CD4-positive, alpha-beta T cell treated with Interleukin-21 for 1 hour (primary cell): ENCODE measurements at places on chromosomes 3 and 15.

DNA sequence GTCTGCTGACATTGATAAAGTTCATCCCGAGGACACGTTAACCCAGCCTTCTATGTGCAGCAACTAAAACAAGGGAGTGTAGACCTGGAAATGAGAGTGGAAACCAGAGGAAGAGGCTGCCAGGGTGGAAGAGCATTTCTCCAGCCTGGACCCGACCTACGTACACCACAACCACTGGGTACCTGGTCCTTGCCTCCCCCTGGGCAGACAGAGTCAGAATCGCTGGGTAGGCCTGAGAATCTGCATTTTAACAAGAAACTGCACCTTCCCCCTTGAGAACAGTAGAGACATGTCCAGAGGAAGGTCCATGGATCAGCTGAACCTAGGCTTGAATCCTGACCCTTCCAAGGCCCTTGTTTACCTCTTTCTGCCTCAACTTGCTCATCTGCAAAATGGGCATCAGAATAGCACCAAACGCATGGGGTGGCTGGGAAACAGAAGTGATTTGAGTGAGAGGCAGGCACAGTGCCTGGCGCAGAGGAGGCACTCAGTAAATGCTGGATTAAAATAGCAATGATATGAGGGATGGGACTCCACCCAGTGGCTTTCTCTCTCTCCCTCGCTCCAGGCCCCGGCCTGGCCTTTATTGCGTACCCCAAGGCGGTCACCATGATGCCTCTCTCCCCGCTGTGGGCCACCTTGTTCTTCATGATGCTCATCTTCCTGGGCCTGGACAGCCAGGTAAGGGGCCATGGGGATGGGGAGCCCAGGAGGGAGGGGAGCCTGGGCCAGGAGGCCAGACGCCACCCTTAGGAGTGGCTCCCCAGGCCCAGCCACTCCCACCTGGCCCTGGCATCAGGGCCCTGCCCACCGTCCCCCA, 66.9 kb upstream of the SLC6A1 start:
- no peak for DNase-seq

DNA sequence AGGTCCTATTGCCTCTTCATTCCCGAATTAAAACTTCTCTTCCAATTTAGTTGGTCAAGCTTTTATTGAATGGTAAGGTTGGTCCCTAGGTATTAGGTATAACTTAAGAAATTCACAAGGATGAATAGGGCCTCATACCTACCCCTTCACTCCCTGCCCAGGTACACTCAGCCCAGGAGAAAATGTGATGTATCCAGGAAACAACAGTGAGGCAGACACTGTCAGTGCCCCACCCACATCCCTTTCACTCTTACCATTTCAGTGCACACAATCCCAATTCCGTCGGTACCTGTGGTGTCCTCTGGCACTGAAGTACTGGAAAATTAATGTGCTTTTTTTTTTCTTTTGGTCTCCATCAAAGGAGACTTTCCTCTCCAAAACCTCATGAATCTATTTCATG, 10.5 kb upstream of the C3orf49 start:
- DNase-seq = no peak

DNA sequence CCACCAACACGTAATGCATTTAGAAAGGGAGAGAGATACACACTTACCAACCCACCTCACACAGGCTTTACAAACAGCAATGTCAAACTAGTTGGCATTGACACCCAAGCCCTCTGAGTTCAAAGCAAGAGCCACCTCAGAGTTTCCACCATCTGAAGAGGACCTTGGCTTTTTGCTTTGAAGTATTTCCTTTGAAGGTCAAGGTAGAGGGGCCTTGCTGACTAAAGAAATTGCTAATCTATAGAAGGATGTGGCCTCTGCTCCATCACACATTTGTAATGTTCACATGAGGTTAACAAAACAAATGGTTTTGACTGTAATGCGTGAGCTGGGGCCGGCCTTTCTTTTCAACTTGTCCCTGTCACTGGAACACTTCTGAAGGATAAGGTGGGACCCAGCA, 117.7 kb downstream of the POLR2M start:
- DNase-seq = no peak

- peak; percentile 36 for DNase-seq
Measured at GRCh38 chr15:67064607-67065530, 533 bp upstream of the SMAD3 start.

GRCh38 chr3:158958873-158959272, 157.0 kb downstream of the MFSD1 start:
- DNase-seq = no peak

- DNase-seq = peak; percentile 10
Measured at GRCh38 chr3:170584585-170585007, 1.3 kb downstream of the SLC7A14 start.

- DNase-seq = no peak
Measured at GRCh38 chr3:52649461-52650210, 36.1 kb downstream of the PBRM1 start.

- DNase-seq = no peak
Measured at GRCh38 chr3:160205606-160206005, 19.6 kb upstream of the C3orf80 start.

DNA sequence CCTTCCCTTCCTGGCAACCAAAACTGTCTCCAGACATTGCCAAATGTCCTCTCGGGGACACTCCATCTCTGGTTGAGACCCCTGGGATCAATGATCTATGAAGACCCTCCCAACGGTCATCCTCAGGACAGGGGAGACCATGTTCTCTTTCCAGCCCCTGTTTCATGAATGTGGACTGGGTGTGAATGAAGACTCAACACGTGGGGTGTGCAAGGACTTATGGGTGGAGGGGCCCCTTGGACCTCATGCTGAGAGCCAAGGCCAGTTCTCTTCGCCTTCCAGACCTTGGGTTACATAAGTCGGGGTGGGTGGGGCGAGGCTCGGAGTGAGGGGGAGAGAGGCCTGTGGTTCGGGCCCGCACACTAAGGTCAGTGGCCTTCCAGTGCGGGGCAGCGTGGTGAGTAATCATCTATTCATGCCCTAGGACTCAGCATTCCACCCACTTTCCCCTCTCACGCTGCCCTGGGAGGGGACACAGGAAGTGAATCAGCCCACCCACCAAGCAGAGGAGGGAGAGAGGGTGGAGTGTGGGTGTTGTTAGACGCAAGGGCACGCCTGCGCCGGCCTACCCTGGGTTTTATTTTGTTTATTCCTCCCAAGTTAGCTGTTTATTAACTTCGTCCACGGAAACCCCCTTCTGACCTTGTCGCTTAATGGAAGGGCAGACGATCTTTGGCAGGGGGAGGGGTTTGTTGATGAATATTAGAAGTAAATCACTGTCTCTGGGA, 6.7 kb downstream of the PAQR5 start:
- no peak for DNase-seq

GRCh38 chr3:58429657-58430056, 4.0 kb downstream of the PDHB start:
- no peak for DNase-seq

- no peak for DNase-seq
Measured at GRCh38 chr15:73928241-73928579, 1.9 kb downstream of the LOXL1 start.

DNA sequence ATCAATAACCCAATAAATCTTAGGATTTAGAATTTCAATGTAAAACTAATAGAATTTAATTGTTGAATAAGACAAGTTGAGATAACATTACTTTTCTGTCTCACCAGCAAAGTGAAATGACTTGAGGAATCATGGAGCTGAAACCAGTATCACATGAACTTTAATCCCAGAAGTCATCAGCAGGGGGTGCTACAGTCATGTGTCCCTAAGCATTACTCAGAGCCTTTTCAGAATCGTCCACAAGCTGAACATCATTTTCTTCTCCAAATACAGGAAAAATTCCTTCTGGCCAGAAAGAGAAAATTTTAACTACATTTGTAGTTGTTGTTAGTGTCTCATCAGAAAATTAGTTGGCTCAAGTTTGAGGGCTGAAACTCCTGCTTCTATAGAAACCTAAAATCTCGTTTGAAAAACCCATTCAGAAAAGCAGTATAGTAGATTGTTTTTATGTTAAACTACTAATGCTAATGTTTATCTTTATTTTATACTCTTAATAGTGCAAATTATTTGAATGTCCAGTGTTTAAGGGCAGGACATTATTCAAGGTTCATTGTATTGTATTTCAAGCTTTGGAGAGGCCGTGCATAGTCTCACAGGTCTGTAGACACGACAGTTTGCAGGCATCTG, 384.1 kb downstream of the PLOD2 start:
- DNase-seq = no peak

- DNase-seq = no peak
Measured at GRCh38 chr15:40163657-40164416, 3.0 kb downstream of the BUB1B start.

DNA sequence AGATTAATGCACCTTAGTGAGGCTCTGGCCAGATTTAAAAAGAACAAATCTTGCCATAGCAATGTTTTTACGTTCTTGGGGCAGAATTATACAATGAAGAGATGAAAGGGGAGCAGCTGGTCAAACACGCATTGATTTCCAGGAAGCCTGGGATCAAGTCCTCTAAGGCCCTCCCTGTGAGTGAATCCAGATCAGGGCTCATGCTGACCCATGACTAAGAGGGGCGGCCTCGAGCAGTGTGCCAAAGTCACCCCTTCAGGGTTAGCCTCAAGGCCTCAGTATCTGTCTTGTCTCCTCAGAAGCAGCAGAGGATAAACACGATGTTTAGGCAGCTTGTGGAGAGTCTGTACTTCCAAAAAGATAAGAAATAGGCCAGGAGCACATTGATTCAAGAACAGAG, 9.3 kb upstream of the RBP1 start:
- no peak for DNase-seq

DNA sequence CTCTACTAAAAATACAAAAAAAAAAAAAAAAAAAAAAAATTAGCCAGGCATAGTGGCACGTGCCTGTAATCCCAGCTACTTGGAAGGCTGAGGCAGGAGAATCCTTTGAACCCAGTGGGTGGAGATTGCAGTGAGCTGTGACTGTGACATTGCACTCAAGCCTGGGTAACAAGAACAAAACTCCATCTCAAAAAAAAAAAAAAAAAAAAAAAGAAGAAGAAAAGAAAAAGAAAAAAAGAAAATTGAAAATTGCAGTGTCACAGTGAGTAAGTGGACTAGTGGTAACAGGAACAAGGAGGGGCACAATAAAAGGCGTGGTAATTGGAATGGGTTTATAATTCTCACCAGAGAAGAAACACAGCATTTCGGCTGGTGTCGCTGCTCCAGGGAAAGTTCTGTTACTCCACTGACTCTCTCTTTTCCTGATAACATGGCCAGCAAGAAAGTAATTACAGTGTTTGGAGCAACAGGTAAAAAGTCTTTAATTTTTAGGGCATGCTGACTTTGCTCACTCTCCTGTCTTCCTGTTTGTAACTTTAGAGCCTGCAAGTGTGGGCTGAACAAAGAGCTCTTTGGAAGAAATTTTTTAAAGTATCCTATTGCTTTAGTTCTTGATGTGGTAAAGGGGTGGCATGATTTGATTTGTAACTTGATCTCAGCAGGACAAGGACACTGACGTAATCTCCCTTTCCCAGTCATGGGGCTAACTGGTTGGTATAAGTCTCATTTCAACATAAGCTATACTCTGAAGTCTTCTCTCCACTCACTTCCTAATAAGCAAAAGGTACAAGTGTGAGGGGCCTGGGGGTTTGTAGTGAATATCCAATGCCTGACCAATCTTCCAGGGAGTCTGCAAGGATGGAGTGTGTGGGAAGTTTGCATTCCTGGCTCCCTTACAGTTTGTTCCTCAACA, 22.1 kb upstream of the TRA2B start:
- DNase-seq = no peak

DNA sequence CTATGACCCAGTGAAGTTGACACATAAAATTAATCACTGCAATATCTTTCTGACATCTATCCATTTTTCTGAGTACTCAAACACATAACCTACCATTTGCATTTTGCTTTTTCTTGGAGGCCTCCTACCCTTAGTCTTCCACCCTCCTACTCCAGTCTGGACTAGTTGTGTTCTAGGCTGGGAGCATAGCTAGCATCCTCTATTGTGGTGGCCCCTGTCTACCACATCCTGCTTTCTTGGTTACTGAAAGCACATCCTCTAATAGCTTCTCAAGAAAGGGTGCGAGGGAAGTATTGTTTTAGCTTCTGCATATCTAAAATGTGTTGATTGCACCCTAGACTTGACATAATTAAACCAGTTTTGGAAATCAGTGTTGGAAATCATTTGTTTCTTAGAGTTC, 176.5 kb downstream of the THSD4 start:
- DNase-seq = peak; percentile 25

GRCh38 chr3:130557336-130558035, 40.5 kb downstream of the COL6A6 start:
- DNase-seq = no peak

GRCh38 chr15:55552926-55553325, 35.2 kb downstream of the PYGO1 start:
- no peak for DNase-seq

- DNase-seq = no peak
Measured at GRCh38 chr3:58350627-58351013, 17.9 kb downstream of the PXK start.

GRCh38 chr3:190077395-190078045, 43.2 kb downstream of the P3H2 start:
- no peak for DNase-seq

GRCh38 chr3:52174896-52175295, 20.7 kb upstream of the POC1A start:
- no peak for DNase-seq

GRCh38 chr3:187950671-187951070, 203.3 kb upstream of the LPP start:
- no peak for DNase-seq

- DNase-seq = no peak
Measured at GRCh38 chr15:98416222-98416855, 232.0 kb upstream of the IGF1R start.

GRCh38 chr15:44647036-44647435, 16.4 kb downstream of the SPG11 start:
- DNase-seq = no peak

GRCh38 chr3:138879541-138880380, 45.0 kb upstream of the PIK3CB start:
- DNase-seq = no peak

DNA sequence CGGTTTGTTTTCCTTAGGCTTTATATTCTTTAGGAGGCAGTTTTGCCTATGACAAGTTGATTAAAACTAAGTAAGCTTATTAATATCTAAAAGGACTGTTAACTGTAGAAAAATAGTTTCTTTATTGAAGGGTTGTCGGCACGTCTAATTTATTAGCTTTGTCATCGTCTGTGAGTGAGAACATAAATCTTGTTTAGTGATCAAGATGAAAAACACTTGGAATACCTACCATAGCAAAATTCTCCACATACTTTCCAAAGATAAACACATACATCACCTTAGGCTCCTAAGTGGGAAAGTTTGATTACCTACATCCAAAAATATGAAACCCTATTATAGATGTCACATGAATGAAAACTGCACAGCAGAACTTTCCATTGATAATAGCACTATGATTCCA, 139.1 kb upstream of the BNIP2 start:
- no peak for DNase-seq

GRCh38 chr15:63595688-63596087, 1.5 kb upstream of the FBXL22 start:
- no peak for DNase-seq

GRCh38 chr3:42725454-42725853, 22.9 kb upstream of the HHATL start:
- DNase-seq = no peak

- no peak for DNase-seq
Measured at GRCh38 chr15:100780208-100780800, 99.3 kb upstream of the ALDH1A3 start.
